ENCODE measurements at places on chromosomes 5 and 9.

- no peak for DNase-seq
Observed at GRCh38 chr5:117463881-117464570, 889.4 kb upstream of the SEMA6A start.

DNA sequence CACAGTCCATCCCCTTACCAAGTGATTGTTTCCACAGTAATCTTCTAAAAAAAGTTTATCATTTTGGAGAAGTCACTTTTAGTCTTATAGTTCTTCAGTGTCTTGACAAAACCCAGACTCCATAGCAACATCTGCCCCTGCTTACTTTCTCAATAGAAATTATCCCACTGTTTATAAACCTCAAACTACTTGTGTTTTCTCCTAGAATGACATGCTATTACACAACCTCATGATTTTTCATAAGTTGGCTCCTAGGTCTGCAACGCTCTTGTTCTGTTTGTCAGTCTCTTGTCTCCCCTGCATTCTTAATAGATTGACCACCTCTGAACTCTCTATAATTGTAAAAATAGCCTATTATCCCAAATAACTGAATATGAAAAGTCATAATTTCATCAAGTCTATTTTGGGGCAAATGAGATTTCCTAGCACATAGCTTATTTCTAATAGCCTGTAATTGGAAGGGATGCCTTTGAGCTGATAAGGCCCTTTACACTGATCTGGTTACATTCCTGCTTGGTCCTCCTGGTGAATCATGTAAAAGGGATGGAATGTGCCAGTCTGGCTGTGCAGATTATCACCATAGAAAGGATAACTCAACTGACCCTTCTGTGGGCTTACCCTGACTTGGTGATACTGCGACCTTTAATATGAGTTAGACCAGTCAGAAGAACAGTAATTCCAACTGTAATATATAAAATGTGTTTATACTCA is 69.6 kb downstream of the CHSY3 start:
- DNase-seq = no peak

DNA sequence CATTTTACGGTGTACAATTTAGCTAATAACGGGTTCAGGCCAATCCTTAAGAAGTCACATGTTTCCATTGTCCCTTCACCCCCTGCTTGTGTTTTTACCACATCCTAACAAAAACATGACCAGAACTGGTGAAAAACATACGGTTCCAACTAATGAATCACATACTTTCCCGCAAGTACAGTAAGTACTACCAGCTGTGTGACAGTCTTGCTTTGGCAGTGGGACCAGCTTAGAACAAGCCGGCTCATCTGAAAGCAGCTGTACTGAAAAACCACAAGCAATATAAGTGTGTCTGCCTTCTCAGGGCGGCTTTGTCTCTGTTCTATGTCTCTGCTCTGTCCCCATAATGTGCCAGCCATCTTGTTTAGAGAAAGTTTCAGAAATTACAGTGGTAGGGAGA is 242.5 kb downstream of the BNC2 start:
- DNase-seq = no peak

- DNase-seq = no peak
Observed at GRCh38 chr5:37900692-37901091, 60.9 kb upstream of the GDNF start.

DNA sequence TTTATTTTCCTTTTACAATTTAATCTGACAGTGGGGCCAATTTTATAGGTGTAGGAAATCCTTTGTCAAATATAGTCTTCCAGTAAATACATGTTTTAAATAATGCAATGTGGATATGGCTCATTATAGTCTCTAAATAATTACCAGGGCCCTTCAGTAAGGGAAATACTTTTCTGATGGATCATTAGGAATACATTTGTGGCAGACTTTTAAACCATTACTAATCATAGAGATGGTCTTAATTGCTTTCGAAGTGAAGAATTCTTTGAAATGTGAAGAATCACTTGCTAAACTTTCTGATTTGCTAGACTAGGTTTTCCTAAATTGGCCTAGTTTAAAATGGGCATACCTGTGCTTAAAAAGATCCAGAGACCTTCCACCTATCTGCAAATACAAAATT is 105.6 kb upstream of the ELL2 start:
- DNase-seq = no peak

- DNase-seq = no peak
Observed at GRCh38 chr5:10111571-10111970, 138.1 kb downstream of the ATPSCKMT start.

DNA sequence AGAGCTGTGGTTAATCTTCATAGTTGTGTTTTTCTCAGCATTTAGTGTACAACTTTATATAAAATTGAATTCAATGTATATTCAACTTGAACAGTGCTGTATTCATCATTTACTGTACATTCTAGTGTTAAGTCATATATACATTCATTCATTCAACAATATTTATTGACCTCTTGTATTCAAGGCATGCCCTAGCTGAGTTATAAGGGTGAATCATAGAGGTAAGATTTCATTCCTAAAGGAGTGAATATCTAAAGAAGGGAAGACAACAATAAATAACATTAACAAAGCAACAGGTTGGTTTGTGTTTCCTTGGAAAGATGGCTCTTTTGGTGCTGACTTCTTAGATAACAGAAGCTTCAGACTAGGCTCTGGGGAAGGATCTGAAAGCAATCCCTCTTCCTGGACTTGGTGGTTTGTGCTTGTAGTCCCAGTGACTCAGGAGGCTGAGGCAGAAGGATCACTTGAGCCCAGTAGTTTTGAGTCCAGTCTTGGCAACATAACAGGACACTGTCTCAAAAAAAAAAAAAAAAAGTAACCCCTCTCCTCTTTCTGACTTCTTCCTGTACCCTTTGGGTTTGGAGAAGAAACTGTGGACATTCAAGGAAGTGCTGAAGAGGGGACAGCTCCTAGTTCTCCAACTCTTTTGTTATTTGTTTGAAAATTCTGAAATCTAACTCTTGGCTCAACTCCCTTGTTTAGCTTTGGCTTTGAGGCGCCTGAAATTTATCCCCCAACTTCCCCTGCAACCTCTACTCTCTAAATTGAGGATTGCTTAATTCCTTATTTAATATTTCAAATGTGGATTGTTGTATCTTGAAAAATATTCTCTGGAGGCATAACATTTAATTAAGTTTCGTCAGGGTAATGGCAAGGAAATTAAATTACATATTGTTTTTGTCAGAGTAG is 80.2 kb downstream of the OSTF1 start:
- no peak for DNase-seq

DNA sequence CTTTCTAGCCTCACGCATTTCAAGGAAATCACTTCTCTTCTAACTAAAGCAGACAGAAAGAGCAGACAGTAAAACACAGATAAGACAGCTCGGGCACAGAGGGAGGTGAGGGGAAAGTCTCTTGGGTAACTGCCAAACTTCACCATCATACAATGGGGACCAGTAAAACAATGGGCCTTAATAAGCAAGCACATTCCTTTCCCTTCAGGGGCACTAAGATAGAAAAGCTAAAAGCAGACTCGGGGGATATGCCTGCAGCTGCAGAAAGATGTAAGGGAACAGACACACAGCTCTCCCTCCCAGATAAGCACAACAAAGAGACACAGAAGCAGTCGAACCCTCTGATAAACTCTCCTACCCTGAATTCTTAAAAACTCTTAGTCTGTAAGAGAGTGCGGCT is 15.6 kb upstream of the CKS2 start:
- DNase-seq = no peak

GRCh38 chr5:113336975-113337374 is 97.8 kb downstream of the TSSK1B start:
- DNase-seq = no peak

DNA sequence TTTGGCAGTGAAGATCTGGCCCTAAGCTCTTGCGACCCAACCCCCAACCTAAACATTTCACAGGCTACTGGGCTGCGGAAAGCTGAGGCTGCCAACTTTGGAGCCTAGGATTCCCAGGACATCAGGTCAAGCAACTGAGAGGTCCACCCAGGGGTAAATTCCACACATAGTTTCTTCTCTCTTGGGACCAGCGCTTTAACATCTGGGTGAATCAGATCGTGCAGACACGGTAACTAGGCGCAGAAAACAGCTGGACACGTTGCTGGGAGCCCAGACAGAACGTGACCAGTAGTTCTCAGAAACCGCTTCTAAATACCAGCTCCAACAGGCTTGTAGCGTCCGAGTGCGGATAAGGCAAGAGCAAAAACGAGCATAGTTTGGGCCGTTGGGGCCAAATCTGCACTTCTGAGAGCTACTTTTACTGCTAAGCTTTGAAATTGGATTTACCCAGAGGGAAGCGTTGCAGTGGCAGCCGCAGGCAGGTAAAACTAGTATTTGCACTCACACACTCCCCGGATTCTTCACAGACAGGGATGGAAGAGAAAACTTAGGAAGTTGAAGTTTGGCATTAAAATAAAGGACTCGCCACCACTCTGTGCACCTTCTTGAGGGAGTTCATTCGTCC is 11.8 kb downstream of the ITGA1 start:
- no peak for DNase-seq

DNA sequence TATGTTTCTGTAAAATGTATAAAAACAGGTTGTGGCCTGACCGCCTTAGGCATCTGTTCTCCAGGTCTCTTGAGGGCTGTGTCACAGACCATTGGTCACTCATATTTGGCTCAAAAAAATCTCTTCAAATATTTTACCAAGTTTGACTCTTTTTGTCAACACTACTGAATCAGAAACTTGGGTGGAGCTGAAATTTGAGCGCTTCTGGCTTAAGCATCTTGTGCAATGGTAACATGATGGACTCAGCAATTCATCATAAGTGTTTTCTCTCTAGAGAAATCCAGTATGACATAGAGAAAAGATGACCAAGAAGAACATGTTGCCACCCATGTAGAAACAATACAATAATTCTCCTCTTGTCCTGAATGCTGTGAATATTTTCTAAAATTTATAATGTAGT is 387.9 kb downstream of the MAT2B start:
- no peak for DNase-seq

- DNase-seq = no peak
Observed at GRCh38 chr9:15909297-15909696, 356.5 kb downstream of the CCDC171 start.

GRCh38 chr5:137668637-137669036 is 67.3 kb downstream of the KLHL3 start:
- no peak for DNase-seq

- no peak for DNase-seq
Observed at GRCh38 chr9:114084282-114085073, 6.4 kb upstream of the AMBP start.

DNA sequence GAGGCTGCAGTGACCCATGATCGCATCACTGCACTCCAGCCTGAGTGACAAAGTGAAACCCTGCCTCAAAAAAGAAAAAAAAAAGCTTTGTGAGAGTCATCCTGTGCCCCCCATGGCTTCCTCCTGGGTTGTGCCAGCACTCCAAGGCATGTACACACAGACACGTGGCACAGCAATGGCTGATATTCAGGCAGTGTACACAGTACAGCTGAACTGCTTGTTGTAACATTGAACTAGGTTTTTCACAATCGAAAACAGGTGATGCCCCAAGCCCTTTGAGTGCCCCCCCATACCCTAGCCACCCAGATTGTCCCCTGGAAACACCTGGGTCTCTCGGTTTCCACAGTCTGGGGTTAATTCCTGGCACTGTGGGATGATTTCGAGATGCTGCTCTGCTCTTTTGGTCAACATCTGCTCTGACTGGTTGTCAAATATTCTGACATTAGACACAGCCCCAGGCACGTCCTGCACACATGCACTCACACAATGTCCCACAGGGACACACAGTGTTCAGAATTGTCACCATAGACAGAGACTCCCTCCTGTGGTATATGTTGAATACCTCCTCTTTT is 9.2 kb downstream of the SPINK4 start:
- no peak for DNase-seq

DNA sequence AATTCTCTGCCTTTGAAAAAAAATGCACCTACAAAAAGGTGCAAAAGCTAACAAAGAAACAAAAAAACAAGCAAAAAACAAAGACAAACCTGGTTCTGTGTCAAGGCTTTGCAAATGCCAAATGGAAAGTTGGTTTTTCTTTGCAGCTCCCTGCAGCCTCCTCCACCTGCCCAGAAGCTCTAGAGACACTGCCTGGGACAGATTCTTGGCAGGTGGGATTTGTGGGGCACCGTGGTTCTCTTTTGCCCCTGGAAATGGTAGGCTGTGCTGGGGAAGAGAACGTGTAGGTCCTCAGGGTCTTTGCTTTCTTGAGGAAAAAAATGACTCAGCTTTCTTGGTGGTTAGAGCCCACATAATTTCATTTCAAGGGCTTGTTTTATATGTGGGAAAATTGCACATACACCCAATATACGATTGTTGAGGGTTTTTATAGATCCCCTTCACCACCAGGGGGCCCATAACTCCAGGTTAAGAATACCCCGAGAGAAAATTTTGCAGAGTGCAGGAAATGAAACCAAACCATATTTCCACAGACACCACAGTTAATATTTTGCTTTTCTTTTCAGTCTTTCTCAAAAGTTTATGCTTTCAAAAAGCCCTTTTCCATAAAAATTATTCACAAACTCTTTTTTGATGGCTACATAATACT is 58.7 kb downstream of the NXNL2 start:
- no peak for DNase-seq

GRCh38 chr9:111914749-111915424 is 18.3 kb downstream of the UGCG start:
- no peak for DNase-seq

DNA sequence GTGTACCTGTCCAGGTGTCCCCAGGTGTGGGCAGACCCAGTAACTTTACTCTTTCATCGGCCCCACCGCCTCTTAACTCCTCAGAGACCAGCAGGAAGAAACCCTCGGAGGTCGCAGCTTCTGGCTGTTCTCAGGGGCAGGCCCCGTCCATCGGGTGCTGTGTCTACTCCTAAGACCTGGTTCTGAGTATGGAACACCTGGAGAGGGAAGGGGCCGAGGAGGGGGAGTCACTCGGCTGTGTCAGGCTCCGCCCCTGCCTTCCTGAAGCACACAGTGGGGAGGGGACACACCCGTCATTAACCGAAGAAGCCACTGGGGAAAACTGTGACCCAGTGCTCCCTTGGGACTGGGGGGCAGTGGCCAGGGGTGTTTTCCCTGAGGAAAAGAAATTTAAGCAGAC is 22.3 kb downstream of the NTNG2 start:
- no peak for DNase-seq

DNA sequence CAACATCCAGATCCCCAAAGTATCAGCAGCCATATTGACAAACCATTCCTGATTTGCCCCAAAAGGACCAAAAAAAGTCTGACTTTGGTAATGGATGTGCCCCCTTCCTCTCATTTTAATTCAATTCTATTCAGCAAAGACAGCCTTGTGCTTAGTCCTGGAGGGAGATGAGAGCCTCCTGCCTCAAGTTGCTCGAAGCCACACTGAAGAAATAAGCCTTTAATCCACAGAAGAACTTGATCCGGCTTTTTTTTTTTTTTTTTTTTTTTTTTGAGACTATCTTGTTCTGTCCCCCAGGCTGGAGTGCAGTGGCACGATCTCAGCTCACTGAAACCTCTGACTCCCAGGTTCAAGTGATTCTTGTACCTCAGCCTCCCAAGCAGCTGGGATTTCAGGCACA is 8.4 kb upstream of the PAX5 start:
- DNase-seq = no peak

- DNase-seq = no peak
Observed at GRCh38 chr5:36153298-36153677, 1.4 kb downstream of the SKP2 start.

DNA sequence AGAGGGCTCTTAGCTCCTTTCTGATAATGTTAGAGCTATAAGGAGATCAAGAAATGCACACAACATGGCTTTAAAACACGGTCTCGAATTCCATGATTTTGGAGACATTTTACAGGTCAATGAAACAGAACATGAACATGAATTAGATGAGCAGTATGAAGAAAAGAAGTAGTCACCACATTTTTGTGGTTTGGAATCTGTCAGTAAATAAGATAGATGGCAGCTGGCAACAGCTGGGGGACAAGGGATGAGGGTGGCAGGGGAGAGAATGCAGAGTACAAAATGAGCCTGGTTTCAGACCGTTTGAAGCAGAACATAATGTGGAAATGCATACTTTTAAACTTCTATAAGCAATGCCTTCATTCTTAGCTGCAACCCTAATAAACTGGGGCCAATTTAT is 107.1 kb downstream of the OXCT1 start:
- DNase-seq = no peak
